Gastrocnemius medialis (tissue), 4 donors: ENCODE measurements at places on chromosomes 11 and 22. TPM values are rescaled to one million over a fixed set of nuclear protein-coding genes. Genes with fewer than 3 reads are reported as not detected.

DNA sequence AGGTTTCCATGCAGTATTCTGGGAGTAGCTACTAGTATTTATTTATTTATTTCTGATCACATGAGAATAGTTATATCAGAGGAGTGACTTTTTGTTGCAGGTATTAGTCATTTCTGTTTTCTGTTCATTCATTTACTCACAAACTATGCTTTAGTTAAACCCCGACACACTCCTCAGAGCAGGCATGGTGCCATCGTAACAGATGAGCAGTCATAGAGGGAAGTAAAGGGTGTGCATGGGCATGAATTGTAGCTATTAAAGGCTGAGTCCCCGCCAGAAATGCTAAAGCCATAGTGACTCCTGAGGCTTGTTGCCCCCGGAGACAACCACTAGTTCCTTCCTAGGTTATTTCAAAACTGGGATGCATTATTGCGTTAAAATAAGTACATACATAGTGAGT is 10.6 kb downstream of the JHY start:
- no peaks in the 10 kb centered on the region for H3K27me3 ChIP-seq
- H3K4me3 ChIP-seq, result no peak overlapping the region
- no peaks in the 10 kb centered on the region for H3K36me3 ChIP-seq
- no peak overlapping the region for H3K27ac ChIP-seq
- no peaks in the 10 kb centered on the region for H3K4me1 ChIP-seq
- DNase-seq, result no peak

RIN1 gene
- total RNA-seq, result 1.9 TPM

- no peak for DNase-seq
- no peaks in the 10 kb centered on the region for H3K27me3 ChIP-seq
- peaks cover 4% of the 10 kb centered on the region for H3K4me1 ChIP-seq
- H3K36me3 ChIP-seq, result peaks cover 35% of the 10 kb centered on the region
Observed at GRCh38 chr11:8650401-8650990, 32.0 kb downstream of the TRIM66 start.

DNA sequence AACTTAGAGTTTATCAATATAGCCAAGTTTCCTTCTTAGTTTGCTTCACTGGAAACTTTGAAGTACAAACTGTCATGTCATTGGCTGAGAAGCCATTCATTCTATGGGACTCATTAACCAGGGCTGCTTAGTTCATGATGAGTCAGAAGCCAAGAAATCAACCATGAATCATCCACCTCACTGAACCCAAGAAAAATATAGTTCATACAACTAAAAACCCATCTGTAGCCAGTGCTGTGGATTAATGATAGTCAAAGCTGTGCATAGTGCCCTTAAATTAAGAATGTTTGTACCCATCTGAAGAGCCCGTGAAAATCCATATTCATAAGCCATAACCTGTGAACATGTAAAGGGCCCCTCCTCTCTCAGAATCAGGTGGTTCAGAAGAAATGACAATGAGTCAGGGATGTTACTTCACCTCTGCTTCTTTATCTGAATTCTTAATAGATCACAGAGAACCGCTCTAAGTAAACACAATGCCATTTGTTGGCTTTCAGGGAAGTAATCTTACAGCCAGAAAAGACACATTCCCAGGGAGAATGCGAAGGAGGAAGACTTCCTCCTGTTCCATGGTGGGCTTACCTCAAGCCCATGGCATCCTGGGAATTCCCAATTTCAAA is 25.4 kb downstream of the MMP20 start:
- H3K4me1 ChIP-seq, result no peaks in the 10 kb centered on the region
- no peak overlapping the region for H3K27ac ChIP-seq
- no peaks in the 10 kb centered on the region for H3K27me3 ChIP-seq
- no peak for DNase-seq

P4HA3 gene
- total RNA-seq, result 0.09 TPM

DNA sequence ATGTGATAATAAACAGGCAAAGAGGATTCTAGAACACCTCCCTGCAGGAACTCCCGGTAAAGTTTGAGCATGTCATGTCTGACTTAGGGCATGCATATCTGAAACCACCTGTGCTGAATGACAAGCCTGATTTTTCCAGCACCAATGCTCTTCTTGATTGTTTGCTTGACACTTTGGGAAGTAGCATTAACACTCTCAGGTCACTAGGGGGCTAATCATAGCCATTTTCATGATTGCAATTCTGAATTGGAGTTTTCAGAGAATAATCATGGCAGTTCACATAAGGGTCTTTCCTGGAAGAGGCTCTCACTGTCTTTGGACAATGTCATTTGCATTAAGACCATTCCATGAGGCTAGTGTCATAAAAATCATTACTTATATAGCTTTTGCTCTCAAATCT is 234.4 kb upstream of the MTNR1B start:
- H3K27ac ChIP-seq, result no peak overlapping the region
- no peak overlapping the region for H3K4me3 ChIP-seq
- no peaks in the 10 kb centered on the region for H3K4me1 ChIP-seq
- no peaks in the 10 kb centered on the region for H3K36me3 ChIP-seq
- no peaks in the 10 kb centered on the region for H3K27me3 ChIP-seq

- H3K36me3 ChIP-seq, result no peaks in the 10 kb centered on the region
- no peak for DNase-seq
- peaks cover 37% of the 10 kb centered on the region for H3K4me1 ChIP-seq
- peak overlapping the region; percentile 70 for H3K27ac ChIP-seq
- no peak overlapping the region for H3K4me3 ChIP-seq
Observed at GRCh38 chr22:39177791-39178190, 25.3 kb upstream of the CBX7 start.

GRCh38 chr22:22685586-22685985 is 41.2 kb downstream of the GGTLC2 start:
- no peaks in the 10 kb centered on the region for H3K4me1 ChIP-seq
- H3K27ac ChIP-seq, result no peak overlapping the region
- no peak overlapping the region for H3K4me3 ChIP-seq
- no peak for DNase-seq

DNA sequence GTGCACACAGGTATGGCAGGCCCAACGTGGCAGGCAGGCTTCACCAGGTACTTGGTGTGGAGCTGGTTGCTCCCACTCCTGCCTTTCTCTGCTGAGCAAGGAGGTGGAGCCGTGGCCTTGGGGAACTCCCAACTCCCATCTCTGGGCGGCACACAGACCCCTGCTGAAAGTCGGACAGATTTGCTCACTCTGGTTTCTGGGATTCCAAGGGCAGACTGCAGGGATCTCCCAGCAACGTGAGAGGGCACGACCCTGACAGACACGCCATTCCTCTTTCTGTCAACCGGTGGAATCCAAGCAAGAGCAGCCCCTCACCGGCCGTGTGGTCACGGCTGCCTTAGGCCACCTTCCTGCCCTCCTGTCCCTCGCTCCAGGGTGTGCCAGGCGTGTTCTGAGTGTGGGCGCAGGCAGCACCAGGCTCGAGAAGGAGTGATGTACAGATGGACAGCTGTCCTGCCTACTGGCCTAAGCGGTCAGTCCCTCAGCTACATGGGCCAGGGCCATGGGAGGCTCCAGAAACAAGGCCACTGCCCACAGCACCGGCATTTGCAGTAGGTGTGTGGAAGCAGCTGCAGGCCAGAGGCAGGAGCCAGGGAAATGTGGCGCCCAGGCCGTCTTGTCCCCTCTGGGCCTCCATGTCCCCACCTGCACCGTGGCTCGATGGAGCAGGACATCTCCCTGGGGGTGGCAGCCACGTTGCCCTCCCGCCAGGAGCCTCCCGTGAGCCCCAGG is 13.7 kb upstream of the PPARA start:
- no peak overlapping the region for H3K4me3 ChIP-seq
- no peak for DNase-seq
- H3K4me1 ChIP-seq, result peaks cover 6% of the 10 kb centered on the region
- H3K27ac ChIP-seq, result no peak overlapping the region

KDELR3 gene
- 1.3 TPM for total RNA-seq

DSCAML1 gene
- 0.05 TPM for total RNA-seq

- no peaks in the 10 kb centered on the region for H3K36me3 ChIP-seq
- H3K27ac ChIP-seq, result no peak overlapping the region
- no peaks in the 10 kb centered on the region for H3K27me3 ChIP-seq
Observed at GRCh38 chr11:34620202-34620601, 691 bp upstream of the EHF start.

DNA sequence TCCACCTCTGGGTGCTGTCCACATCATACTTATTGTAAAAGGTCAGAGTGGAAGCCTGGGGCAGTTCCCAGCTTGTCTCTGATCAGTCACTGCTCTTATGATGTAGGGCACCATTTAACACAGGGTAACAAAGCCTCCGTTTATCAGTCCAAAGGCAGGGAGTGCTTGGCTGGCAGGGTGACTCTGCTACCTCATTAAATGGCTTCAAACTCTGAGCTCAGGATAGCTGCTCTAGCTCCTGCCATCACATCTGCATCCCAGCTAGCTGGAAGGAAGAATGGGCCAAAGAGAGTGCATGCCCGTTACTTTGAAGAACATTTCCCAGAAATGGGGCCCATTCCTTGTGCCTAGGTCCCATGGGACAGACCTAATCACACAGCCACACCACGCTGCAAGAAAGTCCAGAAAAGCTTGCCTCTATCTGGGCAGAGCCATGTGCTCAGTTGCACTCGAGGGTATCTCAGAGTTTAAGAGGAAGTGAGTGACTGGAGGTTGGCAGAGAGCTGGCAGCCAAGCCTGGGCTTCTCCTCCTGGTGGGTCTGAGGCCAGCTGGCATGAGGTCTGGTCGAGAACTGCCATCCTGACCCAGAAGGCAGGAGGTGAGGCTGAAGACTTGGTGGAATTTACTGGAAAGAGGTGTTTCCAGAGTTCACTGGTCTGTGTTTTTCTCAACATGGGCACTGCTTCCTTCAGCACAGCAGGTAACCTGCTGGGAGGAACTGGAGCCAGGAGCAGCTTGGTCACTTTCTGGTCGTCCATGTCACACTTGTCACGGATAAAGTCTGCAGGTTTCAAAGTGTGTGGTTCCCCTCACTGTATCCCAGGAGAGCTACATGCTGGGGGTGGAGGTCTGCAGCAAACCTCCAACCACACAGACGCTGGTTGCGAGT is 935.7 kb downstream of the BRD1 start:
- H3K4me1 ChIP-seq, result no peaks in the 10 kb centered on the region
- no peak for DNase-seq
- H3K27me3 ChIP-seq, result no peaks in the 10 kb centered on the region
- no peak overlapping the region for H3K27ac ChIP-seq

- H3K4me1 ChIP-seq, result peaks cover 8% of the 10 kb centered on the region
- H3K4me3 ChIP-seq, result no peak overlapping the region
- DNase-seq, result no peak
- H3K27me3 ChIP-seq, result peaks cover 3% of the 10 kb centered on the region
Observed at GRCh38 chr22:49760630-49761571, 66.8 kb downstream of the BRD1 start.

GRCh38 chr11:73521621-73522020 is 76.3 kb downstream of the FAM168A start:
- no peak overlapping the region for H3K27ac ChIP-seq
- H3K36me3 ChIP-seq, result no peaks in the 10 kb centered on the region
- H3K4me3 ChIP-seq, result no peak overlapping the region

GRCh38 chr11:130477586-130478203 is 29.2 kb downstream of the ADAMTS15 start:
- H3K36me3 ChIP-seq, result no peaks in the 10 kb centered on the region
- H3K27me3 ChIP-seq, result no peaks in the 10 kb centered on the region
- peak overlapping the region; percentile 76 for H3K27ac ChIP-seq

FAM181B gene
- not detected for total RNA-seq

DNA sequence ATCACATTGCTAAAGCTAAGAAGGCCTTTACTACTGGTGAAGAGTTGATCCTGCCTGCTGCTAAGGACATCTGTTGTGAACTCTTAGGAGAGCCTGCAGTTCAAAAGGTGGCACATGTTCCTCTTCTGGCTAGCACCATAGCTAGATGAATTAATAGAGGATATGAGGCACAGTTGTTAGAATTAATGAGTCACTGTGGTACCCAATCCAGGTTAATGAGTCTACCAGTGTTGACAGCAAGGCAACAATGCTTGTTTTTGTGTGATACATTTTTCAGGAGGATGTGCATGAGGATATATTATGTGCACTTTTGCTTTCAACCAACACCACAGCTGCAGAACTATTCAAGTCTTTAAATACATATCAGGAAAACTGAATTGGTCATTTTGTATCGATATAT is 12.0 kb downstream of the C11orf58 start:
- no peak overlapping the region for H3K27ac ChIP-seq
- no peaks in the 10 kb centered on the region for H3K27me3 ChIP-seq
- peaks cover 26% of the 10 kb centered on the region for H3K4me1 ChIP-seq
- peaks cover 79% of the 10 kb centered on the region for H3K36me3 ChIP-seq
- no peak for DNase-seq

GRCh38 chr22:29855611-29856181 is 17.6 kb upstream of the ASCC2 start:
- no peaks in the 10 kb centered on the region for H3K27me3 ChIP-seq
- H3K4me1 ChIP-seq, result peaks cover 16% of the 10 kb centered on the region
- peak; percentile 75 for DNase-seq
- H3K36me3 ChIP-seq, result no peaks in the 10 kb centered on the region
- no peak overlapping the region for H3K4me3 ChIP-seq

- no peaks in the 10 kb centered on the region for H3K4me1 ChIP-seq
- H3K27ac ChIP-seq, result no peak overlapping the region
- no peak for DNase-seq
- no peaks in the 10 kb centered on the region for H3K36me3 ChIP-seq
- H3K4me3 ChIP-seq, result no peak overlapping the region
- H3K27me3 ChIP-seq, result no peaks in the 10 kb centered on the region
Observed at GRCh38 chr11:122813894-122814270, 24.4 kb upstream of the CRTAM start.

GRCh38 chr11:110345743-110346142 is 49.3 kb upstream of the RDX start:
- H3K27me3 ChIP-seq, result no peaks in the 10 kb centered on the region
- no peak for DNase-seq
- H3K4me3 ChIP-seq, result no peak overlapping the region
- no peak overlapping the region for H3K27ac ChIP-seq
- H3K4me1 ChIP-seq, result no peaks in the 10 kb centered on the region

APLNR gene
- 0.32 TPM for total RNA-seq

RRAS2 gene
- total RNA-seq, result 62.3 TPM

GRCh38 chr11:62666259-62666926 is 1.3 kb downstream of the CSKMT start:
- H3K4me1 ChIP-seq, result peaks cover 40% of the 10 kb centered on the region
- H3K27ac ChIP-seq, result peak overlapping the region; percentile 90
- H3K27me3 ChIP-seq, result no peaks in the 10 kb centered on the region
- H3K36me3 ChIP-seq, result peaks cover 20% of the 10 kb centered on the region
- H3K4me3 ChIP-seq, result peak overlapping the region; percentile 68

GRCh38 chr11:58867556-58867955 is 23.1 kb upstream of the GLYATL2 start:
- H3K27ac ChIP-seq, result no peak overlapping the region
- no peak for DNase-seq
- H3K36me3 ChIP-seq, result no peaks in the 10 kb centered on the region

KCNQ1OT1 gene
- total RNA-seq, result 0.16 TPM

- no peaks in the 10 kb centered on the region for H3K4me1 ChIP-seq
- H3K27me3 ChIP-seq, result no peaks in the 10 kb centered on the region
- H3K36me3 ChIP-seq, result no peaks in the 10 kb centered on the region
- no peak for DNase-seq
Observed at GRCh38 chr11:11756718-11757117, 85.1 kb upstream of the USP47 start.

CELSR1 gene
- 0.10 TPM for total RNA-seq

- DNase-seq, result no peak
- H3K4me1 ChIP-seq, result no peaks in the 10 kb centered on the region
- no peak overlapping the region for H3K27ac ChIP-seq
- no peaks in the 10 kb centered on the region for H3K36me3 ChIP-seq
- H3K4me3 ChIP-seq, result no peak overlapping the region
- H3K27me3 ChIP-seq, result no peaks in the 10 kb centered on the region
Observed at GRCh38 chr22:48299124-48299523, 1528.5 kb downstream of the BRD1 start.
